ENCODE measurements at places on chromosomes 6 and 20.

- DNase-seq, result no peak
Measured at GRCh38 chr20:13545790-13546189, 92.9 kb downstream of the TASP1 start.

DNA sequence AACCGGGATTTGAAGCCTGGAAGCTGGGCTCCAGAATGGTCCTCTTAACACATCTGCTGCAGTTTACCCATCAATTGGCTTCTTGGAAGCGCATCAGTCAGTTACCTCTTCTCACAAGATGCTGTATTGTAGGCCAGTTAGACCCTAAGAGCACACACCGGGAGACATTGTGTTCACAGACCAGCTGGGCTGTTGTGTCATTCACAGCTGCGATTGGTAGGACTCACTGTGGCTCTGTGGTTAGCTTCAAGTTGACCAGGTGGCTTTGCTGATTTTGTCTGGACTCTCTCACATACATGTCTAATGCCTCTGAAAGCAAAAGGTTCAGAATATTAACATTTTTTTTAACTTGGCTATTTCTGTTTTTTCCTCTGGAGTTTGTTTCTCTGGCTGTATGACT is 64.8 kb downstream of the SNX9 start:
- DNase-seq, result no peak

GRCh38 chr20:24672886-24673677 is 203.7 kb downstream of the SYNDIG1 start:
- DNase-seq, result no peak

DNA sequence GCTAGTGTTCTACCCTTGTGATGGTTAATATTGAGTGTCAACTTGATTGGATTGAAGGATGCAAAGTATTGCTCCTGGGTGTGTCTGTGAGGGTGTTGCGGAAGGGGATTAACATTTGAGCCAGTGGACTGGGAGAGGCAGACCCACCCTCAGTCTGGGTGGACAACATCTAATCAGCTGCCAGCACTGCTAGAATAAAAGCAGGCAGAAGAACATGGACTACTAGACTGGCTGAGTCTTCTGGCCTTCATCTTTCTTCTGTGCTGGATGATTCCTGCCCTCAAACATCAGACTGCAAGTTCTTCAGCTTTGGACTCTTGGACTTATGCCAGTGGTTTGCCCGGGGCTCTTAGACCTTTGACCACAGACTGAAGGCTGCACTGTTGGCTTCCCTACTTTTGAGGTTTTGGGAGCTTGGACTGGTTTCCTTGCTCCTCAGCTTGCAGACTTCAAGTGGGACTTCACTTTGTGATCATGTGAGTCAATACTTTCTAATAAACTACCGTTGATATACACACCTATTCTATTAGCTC is 50.1 kb downstream of the SDHAF4 start:
- no peak for DNase-seq

- no peak for DNase-seq
Measured at GRCh38 chr20:59122566-59122919, 41.1 kb upstream of the ZNF831 start.

DNA sequence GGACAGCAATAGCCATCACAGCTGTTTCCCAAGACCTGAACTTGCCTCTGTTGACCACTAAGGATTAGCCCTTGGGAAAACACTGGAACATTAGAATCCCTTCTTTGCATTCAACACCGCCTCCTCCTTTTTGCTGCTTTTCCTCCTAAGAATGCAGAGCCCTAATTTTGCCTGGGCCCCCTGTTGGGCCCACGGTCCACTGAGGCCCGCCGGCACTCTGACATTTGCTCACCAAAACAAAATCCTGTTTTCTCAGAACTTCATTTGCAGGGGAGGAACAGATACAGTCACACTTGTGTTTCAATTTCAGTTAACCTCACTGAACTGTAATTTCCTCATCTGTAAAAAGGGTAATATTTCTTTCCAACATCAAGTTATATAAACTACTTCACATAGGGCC is 116.0 kb upstream of the JARID2 start:
- DNase-seq, result no peak

GRCh38 chr20:17651760-17652388 is 30.2 kb downstream of the RRBP1 start:
- no peak for DNase-seq

Data from stimulated activated CD4-positive, alpha-beta T cell treated with anti-CD3 and anti-CD28 coated beads, Interleukin-1b, Interleukin-23, amount 100 ng/mL, for 4 hours (primary cell).